ENCODE measurements at places on chromosomes 6 and 20. TPM values are rescaled to one million over a fixed set of nuclear protein-coding genes. Genes with fewer than 3 reads are reported as not detected.

OSTM1 gene
- total RNA-seq = 35.2 TPM

TMEM217 gene
- 0.73 TPM for total RNA-seq

SIRPB2 gene
- total RNA-seq = not detected

PLN gene
- 0.45 TPM for total RNA-seq

- no peak for DNase-seq
Observed at GRCh38 chr6:160917572-160917971, 74.0 kb upstream of the MAP3K4 start.

GRCh38 chr6:56804996-56805395 is 149.9 kb upstream of the BEND6 start:
- DNase-seq = no peak

GRCh38 chr6:122749451-122750050 is 30.0 kb upstream of the FABP7 start:
- DNase-seq = peak; percentile 27

- no peak for DNase-seq
Observed at GRCh38 chr6:133895573-133896343, 6.8 kb downstream of the TCF21 start.

DNA sequence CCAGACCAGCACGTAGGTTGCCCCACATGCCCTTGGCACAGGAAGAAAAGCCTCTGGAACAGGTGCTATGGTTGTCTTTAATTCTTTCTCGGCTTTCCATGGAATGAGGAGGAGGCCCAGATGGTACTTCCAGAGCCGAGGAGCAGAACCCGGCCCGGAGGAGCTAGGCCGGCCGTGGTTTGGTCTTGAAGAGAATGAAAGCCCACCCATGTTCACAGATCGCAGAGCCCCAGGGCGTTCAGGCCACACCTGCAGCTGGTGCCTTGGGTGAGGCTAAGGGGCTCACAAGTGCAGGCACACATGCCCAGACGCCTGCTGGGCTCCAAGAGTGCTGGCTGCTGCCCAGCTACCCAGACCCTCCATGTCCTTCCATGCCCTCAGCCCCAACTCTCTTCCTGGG is 20.0 kb downstream of the EDN3 start:
- no peak for DNase-seq

DNA sequence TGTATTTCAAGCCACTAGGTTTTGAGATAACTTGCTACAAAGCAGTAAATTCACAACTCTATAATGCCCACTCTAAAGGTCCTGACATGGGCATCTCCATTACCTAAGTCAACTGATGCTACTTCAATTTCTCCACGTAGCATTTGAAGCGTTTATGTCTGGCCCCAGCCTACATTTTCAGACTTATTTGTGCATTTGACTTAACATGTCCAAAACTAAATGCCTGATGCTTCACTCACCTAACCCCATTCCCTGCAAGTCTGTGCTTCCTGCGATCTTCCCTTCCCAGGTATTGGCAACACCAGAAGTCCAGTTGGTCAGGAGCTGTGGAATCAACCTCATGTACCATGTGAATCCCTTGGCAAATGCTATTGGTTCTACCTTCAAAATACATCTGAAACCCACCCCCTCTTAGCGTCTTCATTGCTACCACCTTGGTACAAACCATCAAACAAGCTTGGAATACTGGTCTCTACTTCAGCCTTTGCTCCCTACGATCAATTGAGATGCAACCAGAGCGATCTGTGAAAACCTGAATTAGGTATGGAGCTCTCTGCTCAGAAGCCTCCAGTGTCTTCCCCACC is 12.8 kb upstream of the ZNFX1 start:
- no peak for DNase-seq

Data from SJCRH30 (cell line).